ENCODE measurements at places on chromosomes 3 and 15.
A peak's percentile ranks its signal among the peaks of the same experiment; 100 is the strongest.

GRCh38 chr3:86921971-86922680 lies 68.8 kb downstream of the VGLL3 start:
- no peak for DNase-seq

- DNase-seq = no peak
Measured at GRCh38 chr15:91589360-91589759, 264.1 kb upstream of the SLCO3A1 start.

DNA sequence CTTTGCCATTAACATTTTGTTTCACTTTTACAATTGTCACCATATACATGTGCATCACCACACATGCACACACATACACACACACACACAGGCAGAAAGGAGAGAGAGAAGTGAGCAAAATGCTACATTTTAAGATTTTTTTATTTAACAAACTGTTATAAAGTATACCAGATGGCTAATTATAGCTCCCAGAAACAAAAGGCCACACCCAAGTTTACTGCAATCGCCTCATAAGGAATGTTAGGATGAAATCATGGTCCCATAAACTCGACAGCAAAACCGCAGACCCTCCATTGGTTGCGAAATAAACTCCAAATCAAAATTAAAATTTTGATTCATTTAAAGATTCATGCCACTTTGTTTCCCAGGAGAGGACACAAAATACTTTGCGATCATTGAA lies 16.1 kb upstream of the C15orf61 start:
- no peak for DNase-seq

DNA sequence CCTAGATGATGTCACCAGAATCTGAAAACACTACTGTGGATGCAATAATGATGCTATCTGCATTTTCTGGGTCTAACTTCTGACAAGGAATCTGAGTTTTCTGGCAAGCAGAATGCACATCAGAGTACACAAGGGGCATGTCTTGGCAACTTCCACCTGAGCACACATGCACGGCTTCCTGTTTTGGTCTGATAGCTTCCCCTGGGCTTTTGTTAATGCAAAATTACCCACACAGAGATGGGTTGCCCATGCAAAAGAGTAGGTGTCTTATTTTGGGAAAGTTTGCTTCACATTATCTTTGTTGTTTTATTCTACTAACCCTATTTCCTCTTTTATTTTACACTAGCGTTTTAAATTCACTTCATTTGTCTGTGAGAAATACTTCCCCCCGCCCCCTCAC lies 74.2 kb upstream of the SATB1 start:
- no peak for DNase-seq

DNA sequence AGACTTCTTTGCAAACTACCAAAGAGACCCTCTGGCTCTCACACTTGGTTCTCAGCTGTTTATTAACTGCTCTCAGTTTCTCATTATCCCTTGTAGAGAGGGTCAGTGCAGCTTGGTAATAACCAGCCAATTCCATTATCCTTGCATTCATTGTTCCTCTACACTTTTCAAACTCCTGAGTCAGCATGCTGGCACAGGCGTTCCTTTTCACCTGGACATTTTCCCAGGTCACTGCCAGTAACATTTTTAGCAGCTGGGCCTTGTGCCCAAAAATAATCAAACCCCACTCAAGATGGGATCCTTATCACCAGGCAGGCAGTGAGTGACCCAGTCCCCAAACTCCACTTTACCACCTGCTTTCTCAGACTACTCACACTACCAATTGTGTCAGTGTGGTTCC lies 4.8 kb upstream of the SUMF1 start:
- DNase-seq = no peak

DNA sequence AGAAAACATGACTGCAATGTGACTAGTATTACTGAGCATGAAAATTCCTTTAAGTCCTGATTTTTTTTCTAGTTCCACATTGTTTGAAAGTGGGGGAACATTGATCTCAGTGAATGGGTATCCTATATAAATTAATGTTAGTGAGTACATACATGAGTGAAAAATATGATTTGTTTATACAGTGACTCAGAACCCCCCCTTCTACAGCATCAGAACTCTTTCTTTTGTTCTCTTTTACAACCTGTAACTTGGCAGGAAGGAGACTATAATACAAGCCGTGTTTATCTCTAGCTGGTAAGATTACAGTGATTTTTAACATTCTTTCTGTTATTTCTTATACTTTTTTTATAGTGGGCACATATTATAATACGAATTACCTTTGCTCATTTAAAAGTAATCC lies 384.7 kb downstream of the PDCD6IP start:
- no peak for DNase-seq

DNA sequence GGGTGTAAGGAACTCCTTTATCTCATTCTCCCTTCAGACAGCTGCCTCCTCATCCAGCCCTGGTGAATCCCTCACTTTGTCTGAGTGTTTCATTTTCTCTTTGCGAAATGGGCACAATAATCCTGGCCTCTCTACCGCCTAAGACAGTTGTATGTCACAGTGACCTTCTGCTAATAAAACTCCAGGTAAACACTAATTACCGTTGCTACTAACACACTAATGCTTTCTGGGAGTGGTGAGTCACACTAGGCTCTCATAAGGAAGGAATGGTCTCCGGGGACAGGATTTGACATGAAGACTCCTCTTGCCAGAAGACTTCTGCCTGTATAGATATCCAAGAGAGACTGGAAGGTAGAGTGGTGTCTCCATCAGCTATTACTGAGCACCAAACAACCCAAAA lies 71.7 kb upstream of the SNRK start:
- peak; percentile 37 for DNase-seq

DNA sequence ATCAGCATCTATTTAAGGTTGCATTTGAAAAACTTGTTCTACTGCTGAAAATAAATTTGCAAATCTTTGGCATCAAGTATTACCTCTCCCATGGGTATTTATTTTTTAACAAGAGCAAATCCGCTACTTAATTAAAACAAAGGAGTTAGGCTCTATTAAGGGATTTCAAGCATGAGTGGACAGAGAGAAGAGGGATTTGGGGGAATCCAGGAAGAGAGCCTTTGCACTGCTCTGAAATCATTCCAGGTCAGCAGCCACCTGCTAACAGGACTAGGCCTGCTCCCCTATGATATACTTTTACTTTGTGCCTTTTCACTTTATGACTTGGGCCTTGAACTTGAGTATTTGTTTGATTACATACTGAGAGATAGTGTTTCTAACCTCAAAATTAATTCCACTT lies 57.1 kb downstream of the IQCH start:
- DNase-seq = no peak

Data from kidney epithelial cell (primary cell).